ENCODE measurements at places on chromosomes 12 and 14.

DNA sequence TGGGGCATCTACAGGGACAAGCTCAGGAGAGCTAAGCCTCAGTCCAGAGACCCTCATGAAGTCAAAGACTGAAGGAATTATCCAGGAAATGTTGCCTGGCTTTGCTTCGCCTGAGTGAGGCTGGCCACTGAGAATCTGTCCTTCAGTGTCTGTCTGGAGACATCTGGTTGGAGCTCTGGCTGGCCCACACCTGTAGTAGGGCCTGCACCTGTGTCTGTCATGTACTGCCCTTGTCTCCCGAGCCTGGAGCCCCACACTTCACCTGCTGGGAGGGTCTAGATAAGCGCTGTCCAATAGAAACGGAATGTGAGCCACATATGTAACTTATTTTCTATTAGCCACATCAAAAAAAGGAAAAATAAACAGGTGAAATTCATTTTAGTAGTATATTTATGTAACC lies 9.9 kb upstream of the HDAC7 start:
- no peak for DNase-seq

GRCh38 chr12:119594772-119595445 lies 1.3 kb downstream of the TMEM233 start:
- no peak for DNase-seq

DNA sequence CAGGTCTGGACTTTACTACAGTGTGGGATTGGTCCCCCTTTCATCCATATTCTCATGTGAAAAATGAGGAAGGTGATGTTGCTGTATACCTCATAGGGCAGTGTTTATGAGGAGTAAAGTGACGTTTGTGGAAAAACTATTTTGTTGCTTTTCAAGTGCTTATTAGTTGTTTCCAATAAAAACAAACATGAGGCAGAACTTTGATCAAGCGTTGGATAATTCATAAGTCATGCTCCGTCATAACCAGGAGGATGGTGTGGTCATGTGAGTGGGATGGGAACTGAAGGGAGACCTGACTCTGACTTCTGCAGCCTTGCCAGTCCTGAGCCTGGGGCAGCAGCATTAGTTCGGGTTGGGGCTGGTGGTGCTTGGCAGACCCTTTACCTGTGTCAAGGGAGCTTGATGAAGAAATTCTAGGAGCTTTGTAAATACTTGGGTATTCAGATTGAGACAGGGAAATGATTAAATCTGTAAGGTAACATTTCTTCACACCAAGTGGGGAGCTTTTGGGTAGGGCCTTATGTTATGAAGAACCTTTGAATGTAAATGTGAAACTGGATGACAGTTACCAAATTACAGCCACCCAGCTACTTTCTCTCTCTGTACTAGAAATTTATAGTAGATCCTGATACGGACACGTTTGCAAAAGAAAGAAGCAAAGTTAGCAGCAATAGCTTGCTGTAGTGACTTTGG lies 462.4 kb upstream of the RGS6 start:
- DNase-seq, result no peak

DNA sequence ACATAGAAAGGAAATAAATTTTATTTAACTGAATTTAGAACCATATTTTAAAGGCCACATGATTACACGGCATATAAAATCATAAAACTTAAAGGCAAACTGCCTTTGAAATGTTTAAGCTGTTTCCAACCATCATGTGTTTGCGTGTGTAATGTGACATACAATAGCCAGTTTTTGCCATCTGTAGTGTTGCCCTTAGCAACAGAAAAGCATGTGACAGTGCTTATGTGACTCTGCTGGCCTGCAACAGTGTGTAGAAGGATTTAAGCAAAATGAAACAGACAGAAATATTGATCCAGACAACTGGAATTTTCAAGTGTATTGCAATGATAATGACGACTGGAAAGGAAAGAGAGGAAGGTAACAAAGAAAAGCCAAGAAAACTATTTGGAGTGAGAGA lies 49.5 kb downstream of the TSPAN19 start:
- no peak for DNase-seq

DNA sequence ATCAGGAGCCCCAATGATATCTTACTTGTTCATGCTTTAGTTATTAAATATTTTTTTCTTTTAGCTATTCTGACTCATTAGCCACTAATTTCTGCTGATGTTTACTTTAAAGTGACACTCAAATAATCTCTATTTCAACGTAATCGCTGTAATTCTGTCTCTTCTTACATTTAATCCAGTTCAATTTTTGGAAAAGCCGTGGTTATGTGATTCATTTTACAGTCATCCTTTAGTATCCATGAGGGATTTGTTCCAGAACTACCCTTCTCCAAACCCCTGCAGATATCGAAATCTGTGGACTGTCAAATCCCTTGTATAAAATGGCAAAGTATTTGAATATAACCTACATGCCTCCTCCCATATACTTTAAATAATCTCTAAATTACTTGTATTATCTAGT lies 1103.4 kb downstream of the LRFN5 start:
- no peak for DNase-seq

DNA sequence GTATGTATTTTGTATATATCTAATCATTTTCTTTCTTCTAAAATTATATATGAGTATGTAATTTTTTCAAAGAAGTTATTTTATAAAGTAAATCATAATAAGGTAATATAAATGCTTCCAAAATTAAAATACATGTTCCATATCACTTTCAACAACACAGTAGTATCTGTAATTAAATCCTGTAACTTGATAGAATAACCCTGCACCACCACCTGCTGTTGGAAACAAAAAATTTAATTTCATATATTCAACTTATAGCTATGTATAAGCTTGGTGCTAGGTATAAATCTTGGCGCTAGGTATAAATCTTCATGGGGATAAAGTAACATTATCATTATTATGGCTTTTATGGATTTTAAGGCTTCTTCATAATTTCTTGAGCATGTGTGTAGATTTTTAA lies 149.7 kb upstream of the DCN start:
- no peak for DNase-seq

- DNase-seq, result no peak
Measured at GRCh38 chr14:74648601-74649000, 36.6 kb upstream of the LTBP2 start.

- no peak for DNase-seq
Measured at GRCh38 chr14:93126111-93126510, 10.4 kb upstream of the ITPK1 start.
